ENCODE measurements at places on chromosomes 3 and 15.

DNA sequence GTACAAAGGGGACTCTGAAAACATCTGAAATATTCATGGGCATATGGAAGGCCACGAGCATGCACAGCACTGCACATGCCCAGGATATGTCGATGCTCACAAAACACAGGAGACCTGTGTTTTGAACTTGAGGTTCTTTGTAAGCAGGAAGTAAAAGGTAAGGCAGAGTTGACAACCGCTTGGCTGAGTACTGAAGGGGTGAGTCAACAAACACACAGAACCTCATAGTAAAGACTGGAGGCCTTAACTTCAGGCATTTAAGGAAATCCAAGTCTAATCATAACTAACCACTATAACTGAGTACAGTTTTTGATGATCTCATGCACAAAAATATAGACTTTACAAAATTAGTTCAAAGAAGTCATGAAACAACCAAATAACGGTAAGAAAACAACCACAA is 80.6 kb downstream of the MYO9A start:
- no peak for DNase-seq

DNA sequence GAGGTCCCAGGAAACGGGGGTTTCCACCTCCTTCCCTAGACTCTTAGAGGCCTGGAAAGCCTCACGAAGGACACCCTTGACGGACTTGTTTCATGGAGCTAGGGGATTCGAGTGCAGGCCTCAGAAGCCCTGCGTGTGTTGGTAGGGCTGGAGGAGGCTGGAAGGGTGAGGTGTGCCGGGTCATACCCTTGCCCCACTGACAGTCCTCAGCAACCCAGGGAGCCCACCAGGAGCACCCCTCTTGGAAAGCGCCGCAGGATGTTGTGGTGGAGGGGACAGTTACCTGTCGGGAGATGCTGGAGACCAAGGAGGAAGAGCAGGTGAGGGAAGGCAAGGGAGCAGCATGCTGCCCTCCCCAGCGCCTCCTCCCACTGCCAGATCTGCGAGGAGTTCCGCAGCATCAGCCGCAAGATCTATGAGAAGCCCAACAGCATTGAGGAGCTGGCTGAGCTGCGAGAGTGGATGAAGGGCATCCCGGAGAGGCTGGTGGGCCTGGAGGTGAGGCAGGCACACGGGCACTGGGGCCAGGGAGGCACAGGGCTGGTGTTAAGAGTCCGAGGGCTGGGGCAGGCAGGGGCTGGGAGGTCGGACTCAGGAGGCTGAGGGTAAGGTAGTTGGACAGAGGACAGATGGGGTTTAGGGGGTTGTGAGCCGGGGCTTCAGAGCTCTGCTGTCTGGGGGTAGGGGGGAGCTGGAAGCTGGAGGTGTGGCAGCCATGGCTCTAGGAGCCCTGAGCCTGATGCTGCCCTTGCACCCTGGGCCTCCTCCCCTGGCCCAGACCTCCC is 33.7 kb downstream of the DNAH1 start:
- DNase-seq = no peak

GRCh38 chr3:190192739-190193138 is 72.0 kb upstream of the P3H2 start:
- no peak for DNase-seq

DNA sequence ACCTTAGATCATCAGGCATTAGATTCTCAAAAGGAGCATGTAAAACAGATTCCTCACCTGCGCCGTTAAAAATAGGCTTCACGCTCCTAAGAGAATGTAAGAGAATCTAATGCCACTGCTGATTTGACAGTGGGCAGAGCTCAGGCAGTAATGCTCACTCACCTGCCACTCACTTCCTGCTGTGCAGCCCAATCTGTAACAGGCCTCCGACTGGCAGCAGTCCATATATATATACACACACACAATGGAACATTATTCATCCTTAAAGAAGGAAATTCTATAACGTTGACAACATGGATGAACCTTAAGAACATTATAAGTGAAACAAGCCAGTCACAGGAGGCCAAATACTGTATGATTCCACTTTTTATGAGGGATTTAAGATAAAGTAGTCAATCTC is 24.5 kb downstream of the ZNF148 start:
- no peak for DNase-seq

GRCh38 chr3:48698891-48699290 is 13.2 kb upstream of the NCKIPSD start:
- DNase-seq = no peak

DNA sequence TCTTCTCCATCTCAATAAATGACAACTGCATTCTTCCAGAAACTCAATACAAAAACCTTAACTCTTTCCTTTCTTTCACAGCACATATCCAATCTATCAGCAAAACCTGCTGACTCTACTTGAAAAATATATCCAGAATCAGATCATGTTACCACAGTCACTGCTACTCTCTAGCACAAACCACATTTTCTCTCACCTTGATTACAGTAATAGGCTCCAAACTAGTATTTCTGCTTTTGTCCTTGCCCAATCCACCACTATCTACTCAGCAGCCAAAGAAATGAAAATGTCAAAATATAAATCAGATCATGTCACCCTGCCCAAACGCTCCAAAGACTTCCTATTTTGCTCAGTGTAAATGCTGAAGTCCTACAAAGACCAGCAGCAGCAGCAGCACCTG is 15.2 kb downstream of the TMCC1 start:
- DNase-seq = no peak

DNA sequence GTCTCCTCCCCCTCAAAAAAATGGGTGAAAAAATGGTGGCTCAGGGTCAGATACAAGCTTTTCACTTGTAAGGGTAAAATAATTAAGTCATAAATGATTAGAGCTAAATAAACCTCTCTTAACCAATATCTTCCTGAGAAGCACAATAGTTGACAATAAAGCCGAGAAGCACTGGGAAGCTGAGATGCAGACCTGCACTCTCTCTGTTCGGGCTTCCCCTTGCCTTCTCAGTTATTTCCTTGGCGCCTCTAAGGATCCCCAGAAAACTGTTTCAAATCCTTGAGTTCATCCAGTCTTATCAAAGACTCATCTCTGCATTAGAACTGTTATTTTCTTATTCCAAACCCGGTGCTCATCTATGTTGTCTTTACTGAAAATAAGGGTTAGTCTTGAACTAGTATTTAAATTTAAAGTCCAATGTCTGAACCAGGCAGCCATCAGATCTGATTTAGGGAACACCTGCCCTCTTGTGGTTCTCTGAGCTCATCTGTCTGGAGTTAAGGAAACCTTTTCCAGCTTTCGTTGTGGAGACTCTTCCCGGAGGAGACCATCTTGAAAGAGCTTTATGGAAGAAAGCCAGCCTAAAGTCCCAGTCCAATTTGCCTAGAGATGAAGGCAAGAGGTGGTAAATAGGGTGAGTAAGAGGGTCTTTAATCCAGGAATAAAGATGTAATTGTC is 256.4 kb upstream of the MCTP2 start:
- no peak for DNase-seq

GRCh38 chr3:175969456-175969855 is 1110.3 kb downstream of the NAALADL2 start:
- DNase-seq = no peak

DNA sequence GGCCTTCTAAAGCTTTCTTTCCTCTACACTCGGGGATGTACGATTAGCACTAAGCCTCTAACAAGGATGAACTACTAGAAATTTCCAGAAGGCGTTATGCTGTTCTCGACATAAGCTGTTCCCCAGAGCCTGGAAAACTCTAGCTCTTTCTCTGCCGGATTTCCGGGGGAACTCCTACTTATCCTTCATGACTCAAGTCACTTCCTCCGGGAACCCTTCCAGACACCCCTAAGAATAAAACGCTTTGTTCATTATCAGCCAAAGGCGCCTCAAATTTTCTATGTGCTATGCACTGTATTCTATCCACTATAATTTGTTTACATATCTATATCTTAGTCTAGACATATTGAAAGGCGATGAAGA is 455 bp upstream of the SNAP23 start:
- DNase-seq = no peak

DNA sequence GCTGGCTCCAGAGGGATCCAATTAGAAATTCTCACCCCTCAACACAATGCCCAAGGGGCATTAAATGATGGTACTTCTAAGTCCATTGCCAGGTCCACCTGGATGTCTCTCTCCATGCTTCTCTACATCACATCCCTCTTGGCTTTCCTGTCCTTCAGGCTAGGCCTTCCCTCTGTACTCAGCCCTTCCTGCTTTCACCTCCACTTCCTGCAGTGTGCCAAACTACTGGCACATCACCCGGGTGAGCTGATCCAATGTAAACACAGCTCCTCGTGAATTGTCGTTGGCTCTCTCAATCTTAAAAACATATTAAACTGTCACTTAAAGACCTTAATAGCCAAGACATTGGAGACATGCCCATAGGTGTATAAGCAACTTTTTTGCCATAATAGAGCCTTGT is 4.0 kb downstream of the LMCD1 start:
- DNase-seq = no peak

DNA sequence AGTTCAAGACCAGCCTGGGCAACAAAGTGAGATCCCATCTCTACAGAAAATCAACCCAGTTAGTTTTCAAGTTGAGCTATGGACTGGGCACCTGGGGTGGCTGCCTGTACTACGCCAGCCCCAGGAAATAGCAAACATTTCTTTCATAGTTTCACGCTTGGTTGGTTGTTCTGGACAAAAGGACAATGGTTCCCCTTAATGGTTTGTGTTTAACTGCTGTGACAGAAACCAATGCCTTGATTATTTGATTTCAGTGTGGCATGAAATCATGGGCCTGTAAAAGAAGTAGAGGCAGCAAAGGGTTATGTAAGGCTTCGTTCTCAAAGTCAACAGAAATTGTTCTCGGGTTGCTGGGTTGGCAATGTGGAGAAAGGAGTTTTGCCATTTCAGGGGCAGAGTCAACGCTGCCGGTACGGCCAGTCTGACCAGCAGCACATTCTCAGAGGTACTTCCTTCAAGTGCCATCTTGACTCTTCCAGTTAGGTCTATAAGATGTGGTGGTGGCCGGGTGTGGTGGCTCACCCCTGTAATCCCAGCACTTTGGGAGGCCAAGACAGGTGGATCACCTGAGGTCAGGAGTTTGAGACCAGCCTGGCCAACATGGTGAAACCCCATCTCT is 12.7 kb downstream of the LCMT2 start:
- no peak for DNase-seq

GRCh38 chr3:15401936-15402335 is 25.4 kb downstream of the METTL6 start:
- no peak for DNase-seq

- DNase-seq = no peak
These were observed 9.2 kb downstream of the IGDCC3 start for GRCh38 chr15:65368302-65369211.

DNA sequence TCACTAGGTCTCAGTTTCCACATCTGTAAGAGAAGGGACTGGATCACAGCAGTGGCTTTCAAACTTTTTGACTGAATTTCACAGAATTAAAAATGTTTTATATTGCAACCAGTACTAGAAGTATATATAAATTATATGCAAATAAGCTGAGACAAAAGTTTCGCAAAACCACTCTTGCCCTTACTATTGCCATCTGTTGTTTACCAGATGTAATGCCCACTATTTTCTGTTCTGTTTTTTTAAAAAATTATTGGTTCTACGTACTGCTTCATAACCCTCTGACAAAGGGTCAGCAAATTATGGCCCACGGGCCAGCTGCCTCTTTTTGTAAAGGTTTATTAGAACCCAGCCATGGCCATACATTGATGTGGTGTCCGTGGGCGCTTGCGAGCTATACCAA is 44.8 kb downstream of the PDIA5 start:
- DNase-seq = no peak

- peak; percentile 19 for DNase-seq
These were observed 7.7 kb upstream of the OXSR1 start for GRCh38 chr3:38157595-38157994.

DNA sequence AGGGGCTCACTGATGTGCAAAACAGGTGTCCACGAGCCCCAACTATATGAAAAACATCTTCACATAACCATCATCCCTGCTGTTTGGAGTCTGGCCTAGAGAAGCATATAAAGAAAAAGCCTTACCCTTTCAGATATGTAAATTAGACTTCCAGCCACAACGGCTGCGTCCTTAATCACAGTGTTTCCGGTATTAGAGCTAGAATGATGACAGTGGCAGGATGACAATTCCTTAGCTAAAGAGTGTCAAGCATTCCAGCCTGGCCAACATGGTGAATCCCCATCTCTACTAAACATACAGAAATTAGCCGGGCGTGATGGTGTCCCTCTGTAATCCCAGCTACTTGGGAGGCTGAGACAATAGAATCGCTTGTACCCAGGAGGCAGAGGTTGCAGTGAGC is 19.5 kb upstream of the SAMD7 start:
- no peak for DNase-seq

DNA sequence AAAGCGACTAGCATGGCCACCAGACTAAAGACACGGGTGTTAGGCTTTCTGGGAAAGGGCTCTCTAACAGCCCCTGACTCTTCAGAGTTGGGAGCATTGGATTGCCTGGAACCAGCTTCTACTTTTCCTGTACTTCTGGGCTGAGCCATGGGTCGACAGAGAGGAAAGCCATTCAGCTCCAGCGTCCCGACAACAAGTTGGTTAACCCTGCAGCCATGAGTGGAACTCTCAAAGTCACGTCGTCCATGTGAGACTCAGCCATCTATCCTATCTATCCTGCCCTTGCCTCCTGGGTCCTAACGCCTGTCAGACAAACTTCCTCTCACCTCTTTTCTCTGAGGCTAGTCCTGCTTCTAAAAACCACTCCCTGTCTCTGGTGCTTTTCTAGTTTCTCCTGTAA is 32.6 kb upstream of the TBC1D5 start:
- no peak for DNase-seq

DNA sequence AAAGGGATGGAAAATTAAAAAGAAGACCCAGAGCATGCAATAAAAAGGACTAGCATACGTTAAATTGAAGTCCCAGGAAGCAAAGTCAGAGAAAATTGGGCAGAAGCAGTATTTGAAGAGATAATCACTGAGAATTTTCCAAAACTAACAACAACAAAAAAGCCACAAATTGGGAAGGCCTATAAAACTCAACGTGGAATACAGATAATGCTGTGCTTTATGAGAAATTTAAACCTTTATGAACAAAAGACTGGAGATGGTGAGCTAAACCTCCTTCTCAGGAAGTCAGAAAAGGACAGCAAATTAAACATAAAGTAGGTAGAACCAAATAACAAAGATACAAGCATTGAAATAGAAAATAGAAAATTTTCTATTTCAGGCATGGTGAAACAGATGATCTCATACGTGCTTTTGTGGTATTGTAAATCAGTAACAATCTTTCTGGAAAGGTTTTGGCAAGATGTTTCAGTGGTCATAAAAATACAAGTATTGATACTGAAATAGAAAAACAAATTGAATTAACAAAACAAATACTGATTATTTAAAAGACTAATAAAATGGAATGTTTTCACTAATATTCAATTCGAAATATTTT is 55.6 kb downstream of the LYSMD4 start:
- DNase-seq = no peak

- DNase-seq = no peak
These were observed 23.2 kb downstream of the ALS2CL start for GRCh38 chr3:46670000-46670890.

All from esophagus muscularis mucosa (tissue), 4 donors.